Astrocyte of the spinal cord (primary cell): ENCODE measurements at places on chromosomes 16 and 17.

DNA sequence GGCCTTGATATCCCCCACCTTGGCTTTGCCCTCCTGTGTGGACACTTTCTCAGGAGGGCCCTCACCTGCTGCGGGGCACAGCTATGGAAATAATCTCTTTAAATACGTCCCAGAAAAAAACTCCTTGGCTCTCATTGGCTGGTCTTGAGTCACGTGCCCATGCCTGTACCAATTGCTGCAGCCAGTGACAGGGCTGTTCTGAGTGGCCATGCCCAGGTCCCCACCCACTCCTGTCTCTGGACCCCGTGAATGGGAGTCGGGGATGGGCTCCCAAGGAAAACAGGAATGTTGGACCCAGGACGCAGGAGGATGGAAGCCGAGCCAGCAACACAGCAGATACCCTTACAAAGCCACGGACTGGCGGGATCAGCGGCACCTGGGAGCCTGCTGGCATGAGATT lies 53.1 kb upstream of the CDR2 start:
- no peak for DNase-seq

- DNase-seq: no peak
Measured at GRCh38 chr16:86251682-86252081, 258.6 kb upstream of the FOXF1 start.

DNA sequence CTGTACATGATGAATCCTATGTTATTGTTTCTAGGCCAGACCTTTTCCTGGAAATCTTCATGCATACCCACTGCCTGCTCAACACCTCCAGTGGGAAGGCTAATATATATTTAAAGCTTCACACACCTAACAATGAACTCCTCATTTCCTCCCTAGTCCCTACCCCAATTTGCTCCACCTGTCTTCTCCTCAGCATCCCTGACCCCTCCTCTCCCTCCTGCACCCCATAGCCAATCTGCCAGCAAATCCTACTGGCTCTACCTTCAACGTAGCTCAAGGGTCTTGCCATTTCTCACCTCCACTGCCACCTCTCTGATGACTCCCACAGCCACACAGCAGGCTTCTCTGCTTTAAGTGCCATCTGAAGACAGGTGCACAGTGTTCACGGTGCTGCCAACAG lies 215.6 kb upstream of the WSB1 start:
- no peak for DNase-seq

DNA sequence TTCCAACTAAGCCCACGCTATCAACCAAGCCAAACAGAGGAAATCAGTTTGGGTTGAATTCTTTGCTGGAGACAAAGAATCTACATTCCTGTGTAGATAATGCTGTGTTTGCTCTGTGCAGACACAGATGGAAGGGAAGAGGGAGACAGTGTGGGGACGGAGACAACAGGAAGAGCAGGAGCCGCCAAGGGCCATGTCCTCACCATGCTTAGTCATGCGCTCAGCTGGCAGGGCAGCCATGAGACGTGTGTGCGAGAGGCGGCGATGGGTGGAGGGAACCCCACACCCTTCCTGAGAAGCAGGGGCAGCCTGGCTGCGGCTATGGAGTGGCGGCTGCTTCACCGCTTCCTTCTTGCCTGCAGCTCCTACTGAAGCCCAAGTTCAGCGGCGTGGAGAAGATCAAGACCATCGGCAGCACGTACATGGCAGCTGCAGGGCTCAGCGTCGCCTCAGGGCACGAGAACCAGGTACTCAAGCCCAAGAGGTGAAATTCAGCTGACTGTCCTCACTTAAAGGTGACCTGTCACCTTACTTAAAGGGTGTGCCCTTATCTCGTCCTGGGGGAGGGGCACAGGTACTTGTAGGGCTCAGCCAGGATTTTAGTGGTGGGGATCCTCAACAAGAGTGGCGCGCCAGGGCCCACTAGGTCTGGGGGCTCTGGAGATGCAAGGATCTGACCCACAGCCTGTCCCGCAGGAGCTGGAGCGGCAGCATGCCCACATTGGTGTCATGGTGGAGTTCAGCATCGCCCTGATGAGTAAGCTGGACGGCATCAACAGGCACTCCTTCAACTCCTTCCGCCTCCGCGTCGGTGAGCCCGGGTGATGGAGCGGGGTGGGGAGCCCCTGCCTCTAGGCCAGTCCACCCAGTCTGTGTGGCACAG lies 47.5 kb downstream of the ADCY7 start:
- peak; percentile 33 for DNase-seq

- no peak for DNase-seq
Measured at GRCh38 chr16:56350491-56351405, 74.6 kb downstream of the AMFR start.

DNA sequence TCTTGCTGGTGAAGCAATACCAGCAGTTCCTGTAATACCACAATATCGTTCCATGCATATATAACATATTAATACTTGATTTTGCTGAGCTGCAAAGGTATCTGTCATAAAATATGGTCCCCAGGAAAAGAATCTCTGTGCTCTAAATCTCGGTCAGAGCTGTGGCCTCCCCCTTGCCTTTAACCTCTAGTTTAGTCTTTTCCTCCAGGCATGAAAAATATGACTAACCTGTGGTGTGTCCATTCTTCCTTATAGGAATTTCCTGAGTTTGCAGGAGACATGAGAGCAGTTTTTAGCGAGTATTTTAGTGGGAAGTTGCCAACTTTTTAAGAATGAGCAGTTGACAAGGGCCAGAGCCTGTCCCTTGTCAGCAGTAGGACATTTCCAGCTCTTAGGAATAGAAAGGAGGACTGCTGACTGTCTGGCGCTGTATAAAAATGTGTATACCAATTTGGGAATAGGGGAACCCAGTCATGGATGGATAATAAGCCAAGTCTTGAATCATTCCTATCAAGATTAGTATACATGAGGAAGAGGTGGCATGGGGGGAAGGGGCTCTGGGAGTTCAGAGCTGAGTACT lies 8.7 kb downstream of the ATXN1L start:
- no peak for DNase-seq

- no peak for DNase-seq
Measured at GRCh38 chr16:2895813-2896212, 12.8 kb downstream of the FLYWCH2 start.

DNA sequence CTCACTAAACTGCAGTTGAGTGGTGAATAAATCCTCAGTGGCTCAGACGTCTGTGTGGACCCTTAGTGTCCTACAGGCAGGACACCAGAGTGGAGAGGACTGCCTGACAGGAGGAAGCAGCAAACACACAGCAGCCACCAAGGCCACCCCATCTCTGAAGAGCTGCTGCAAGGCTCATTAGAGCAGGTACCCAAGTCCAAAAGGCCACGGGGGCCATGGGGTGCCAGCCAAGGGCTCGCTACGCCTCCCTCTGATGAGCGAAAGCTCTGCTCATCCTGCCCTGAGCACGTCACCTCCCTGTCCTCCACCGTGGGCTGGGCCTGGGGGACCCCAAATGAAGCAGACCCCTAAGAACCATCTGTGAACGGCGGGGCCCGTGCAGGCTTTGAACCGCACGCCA lies 70.1 kb upstream of the DOC2B start:
- no peak for DNase-seq
